Peyer's patch (tissue), 4 donors: ENCODE measurements at places on chromosomes 13 and 19. TPM values are rescaled to one million over a fixed set of nuclear protein-coding genes. Genes with fewer than 3 reads are reported as not detected.

Gene ZFR2
- not detected for total RNA-seq

Gene MISP
- 680 TPM for total RNA-seq

Gene PSG3
- total RNA-seq, result not detected

Gene PLPP2
- 260 TPM for total RNA-seq

GRCh38 chr19:14051980-14052379, 9.9 kb downstream of the PALM3 start:
- H3K4me3 ChIP-seq, result no peak overlapping the region
- no peak overlapping the region for H3K27ac ChIP-seq
- no peaks in the 10 kb centered on the region for H3K36me3 ChIP-seq
- no peaks in the 10 kb centered on the region for H3K27me3 ChIP-seq
- H3K4me1 ChIP-seq, result no peaks in the 10 kb centered on the region

DNA sequence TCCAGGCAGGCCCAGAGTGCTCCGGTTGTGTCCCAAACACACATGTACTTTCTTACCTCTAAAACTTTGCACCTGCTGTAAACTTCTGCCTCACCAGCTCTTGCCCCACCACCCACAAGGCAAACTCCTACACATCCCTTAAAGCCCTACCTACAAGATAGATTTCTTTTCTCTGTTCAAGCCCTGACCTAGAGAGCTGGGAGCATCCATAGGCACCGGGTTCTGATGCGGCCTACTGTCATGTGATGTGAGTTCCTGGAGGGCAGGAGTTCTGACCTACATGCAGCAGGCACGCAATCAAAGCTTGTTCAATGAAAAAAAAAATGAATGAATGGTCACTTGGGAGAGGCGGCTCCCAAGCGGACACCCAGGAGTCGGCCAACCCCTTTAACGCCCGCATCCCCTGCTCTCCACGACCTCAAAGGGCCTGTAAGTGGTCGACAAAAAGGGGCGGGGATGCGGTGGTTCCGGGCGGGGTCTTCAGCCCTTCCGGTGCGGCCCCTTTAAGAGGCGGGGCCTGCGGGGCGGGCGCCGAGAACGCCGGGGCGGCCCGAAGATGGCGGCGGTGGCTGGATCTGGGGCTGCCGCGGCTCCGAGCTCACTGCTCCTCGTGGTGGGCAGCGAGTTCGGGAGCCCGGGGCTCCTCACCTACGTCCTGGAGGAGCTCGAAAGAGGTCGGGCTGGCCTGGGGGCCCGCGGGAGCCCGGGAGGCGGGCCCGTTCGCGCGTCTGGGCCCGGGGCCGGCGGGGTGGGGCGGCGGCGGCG, at the start of gene MAP1S:
MAP1S (plus strand) TSS at position 534 of the 765 bp plus-strand sequence; CDS start at position 557, 23 bp downstream.
- H3K4me3 ChIP-seq, result peak within 1 kb of the TSS; percentile 86
- no peaks in the 10 kb centered on the region for H3K36me3 ChIP-seq
- peak; percentile 73 for DNase-seq
- peak within 1 kb of the TSS; percentile 62 for H3K27ac ChIP-seq
- peaks cover 9% of the 10 kb centered on the region for H3K4me1 ChIP-seq

GRCh38 chr13:40666933-40667621, 636 bp upstream of the FOXO1 start:
- no peaks in the 10 kb centered on the region for H3K27me3 ChIP-seq
- peak; percentile 67 for DNase-seq
- no peaks in the 10 kb centered on the region for H3K4me1 ChIP-seq
- no peaks in the 10 kb centered on the region for H3K36me3 ChIP-seq

DNA sequence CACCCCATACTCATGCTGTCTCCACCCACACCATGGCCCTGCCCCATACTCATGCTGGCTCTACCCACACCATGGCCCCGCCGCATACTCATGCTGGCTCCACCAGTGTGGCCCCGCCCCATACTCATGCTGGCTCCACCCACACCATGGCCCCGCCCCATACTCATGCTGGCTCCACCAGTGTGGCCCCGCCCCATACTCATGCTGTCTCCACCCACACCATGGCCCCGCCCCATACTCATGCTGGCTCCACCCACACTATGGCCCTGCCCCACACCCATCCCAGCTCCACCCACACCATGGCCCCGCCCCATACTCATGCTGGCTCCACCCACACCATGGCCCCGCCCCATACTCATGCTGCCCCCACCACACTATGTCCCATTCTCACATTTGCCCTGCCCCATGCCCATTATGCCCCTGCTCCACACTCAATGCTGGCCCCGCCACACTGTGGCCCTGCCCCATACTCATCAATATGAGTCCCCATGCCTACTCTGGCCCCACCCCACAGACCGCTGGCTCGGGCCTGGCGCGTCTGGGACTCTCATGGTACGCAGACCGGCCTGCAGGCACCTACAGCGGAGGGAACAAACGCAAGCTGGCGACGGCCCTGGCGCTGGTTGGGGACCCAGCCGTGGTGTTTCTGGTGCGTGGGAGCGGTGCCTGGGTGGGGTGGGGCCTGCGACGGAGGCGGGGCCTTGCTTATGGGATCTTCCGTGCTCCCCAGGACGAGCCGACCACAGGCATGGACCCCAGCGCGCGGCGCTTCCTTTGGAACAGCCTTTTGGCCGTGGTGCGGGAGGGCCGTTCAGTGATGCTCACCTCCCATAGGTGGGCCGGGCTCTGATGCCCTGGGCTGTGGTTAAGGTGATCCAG, 3.7 kb upstream of the ARHGAP45 start:
- no peak overlapping the region for H3K27ac ChIP-seq
- no peaks in the 10 kb centered on the region for H3K36me3 ChIP-seq
- H3K4me1 ChIP-seq, result no peaks in the 10 kb centered on the region
- no peak for DNase-seq
- H3K4me3 ChIP-seq, result no peak overlapping the region
- no peaks in the 10 kb centered on the region for H3K27me3 ChIP-seq

GRCh38 chr13:99556867-99557443, 55.7 kb downstream of the TM9SF2 start:
- H3K4me3 ChIP-seq, result no peak overlapping the region
- no peaks in the 10 kb centered on the region for H3K4me1 ChIP-seq
- no peaks in the 10 kb centered on the region for H3K36me3 ChIP-seq
- no peak overlapping the region for H3K27ac ChIP-seq

DNA sequence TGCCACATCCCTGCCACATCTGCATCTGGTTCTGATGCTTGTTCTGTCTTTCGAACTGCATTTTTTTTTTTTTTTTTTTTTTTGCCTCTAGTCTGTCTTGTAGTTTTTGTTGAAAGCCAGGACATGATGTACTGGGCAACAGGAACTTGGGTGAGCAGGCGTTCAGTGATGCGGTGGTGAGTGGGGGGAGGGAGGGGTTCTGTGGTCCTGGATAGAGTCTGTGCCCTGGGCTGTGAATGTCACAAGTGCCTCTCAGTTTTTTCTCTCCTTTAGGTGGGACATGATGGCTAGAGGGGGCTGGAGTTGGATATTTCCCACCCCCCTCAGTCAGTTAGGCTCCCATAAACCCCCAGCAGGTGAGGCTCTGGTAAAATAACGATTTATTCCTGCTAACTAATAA, 3.5 kb downstream of the CEACAM4 start:
- H3K27me3 ChIP-seq, result no peaks in the 10 kb centered on the region
- H3K36me3 ChIP-seq, result no peaks in the 10 kb centered on the region
- DNase-seq, result no peak
- H3K4me1 ChIP-seq, result no peaks in the 10 kb centered on the region
- H3K27ac ChIP-seq, result no peak overlapping the region

GRCh38 chr13:26011996-26012821, 39.6 kb downstream of the SHISA2 start:
- peak; percentile 29 for DNase-seq
- H3K4me1 ChIP-seq, result no peaks in the 10 kb centered on the region
- H3K27ac ChIP-seq, result peak overlapping the region; percentile 40
- H3K27me3 ChIP-seq, result no peaks in the 10 kb centered on the region
